Activated naive CD4-positive, alpha-beta T cell treated with anti-CD3 and anti-CD28 coated beads, Interleukin-2, amount 50 U/mL, for 72 hours (primary cell): ENCODE measurements at places on chromosomes 11 and 22. TPM values are rescaled to one million over a fixed set of nuclear protein-coding genes. Genes with fewer than 3 reads are reported as not detected.

Gene PLEKHB1
- total RNA-seq, result 19.9 TPM

GRCh38 chr11:122601141-122602125, 54.1 kb upstream of the UBASH3B start:
- no peak for DNase-seq

- no peak for DNase-seq
Observed at GRCh38 chr11:36088266-36088972, 144.6 kb downstream of the LDLRAD3 start.

DNA sequence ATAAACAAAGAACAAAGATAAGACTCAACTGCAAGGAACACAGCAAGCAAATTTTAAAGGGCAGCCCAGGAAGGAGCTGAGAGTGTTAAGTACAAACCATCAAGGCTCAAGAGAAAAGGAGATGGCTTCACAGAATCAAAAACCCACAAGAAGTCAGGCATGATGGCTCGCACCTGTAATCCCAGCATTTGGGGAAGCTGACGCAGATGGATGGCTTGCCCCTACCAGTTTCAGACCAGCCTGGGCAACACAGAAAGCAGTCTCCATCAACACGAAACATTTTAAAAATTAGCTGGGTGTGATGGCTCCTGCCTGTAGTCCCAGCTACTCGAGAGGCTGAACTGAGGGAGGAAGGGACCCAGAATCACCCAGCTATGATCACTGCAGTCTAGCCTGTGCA, 32.6 kb downstream of the MAPK1 start:
- DNase-seq, result no peak

DNA sequence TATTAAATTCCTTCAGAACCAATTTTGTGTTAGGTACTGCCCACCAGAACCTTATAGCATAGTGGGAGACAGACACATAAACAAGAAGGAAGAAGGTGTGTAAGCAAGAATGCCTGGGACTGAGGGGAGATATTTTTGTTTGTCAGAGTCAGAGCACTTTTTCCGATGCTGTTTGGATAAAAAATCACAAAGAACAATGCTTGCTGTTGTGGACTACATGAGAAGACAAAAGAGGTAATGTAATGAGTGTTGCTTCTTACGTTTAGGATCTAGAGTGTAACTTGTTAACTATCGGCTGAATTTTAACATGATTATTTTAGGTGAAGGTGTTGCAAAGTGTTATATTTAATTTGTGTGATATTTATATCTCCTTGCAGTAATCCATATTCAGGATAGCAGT, 84.9 kb downstream of the ATM start:
- DNase-seq, result no peak

- DNase-seq, result no peak
Observed at GRCh38 chr22:48603621-48604320, 1223.9 kb downstream of the BRD1 start.

- DNase-seq, result no peak
Observed at GRCh38 chr11:69052343-69053168, 3.8 kb downstream of the TPCN2 start.

DNA sequence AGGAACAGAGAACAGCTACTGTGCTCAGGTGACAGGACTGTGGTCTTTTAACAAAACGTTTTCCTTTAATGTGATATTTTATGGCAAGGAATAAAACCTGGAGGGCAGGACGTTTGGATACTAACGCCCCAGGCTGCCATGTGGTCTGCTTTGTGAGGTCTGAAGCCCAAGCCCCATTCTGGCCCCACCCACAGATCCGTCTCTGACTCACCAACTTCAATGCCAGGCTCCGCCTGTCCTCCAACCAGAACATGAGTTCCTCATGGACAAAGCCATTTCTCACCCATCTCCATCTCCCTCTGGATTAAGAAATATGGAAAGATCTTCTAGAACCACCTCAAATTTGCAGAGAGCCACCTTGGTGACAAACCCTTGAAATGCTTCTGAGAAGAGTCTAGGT, 148.8 kb downstream of the CRYBB2 start:
- no peak for DNase-seq

DNA sequence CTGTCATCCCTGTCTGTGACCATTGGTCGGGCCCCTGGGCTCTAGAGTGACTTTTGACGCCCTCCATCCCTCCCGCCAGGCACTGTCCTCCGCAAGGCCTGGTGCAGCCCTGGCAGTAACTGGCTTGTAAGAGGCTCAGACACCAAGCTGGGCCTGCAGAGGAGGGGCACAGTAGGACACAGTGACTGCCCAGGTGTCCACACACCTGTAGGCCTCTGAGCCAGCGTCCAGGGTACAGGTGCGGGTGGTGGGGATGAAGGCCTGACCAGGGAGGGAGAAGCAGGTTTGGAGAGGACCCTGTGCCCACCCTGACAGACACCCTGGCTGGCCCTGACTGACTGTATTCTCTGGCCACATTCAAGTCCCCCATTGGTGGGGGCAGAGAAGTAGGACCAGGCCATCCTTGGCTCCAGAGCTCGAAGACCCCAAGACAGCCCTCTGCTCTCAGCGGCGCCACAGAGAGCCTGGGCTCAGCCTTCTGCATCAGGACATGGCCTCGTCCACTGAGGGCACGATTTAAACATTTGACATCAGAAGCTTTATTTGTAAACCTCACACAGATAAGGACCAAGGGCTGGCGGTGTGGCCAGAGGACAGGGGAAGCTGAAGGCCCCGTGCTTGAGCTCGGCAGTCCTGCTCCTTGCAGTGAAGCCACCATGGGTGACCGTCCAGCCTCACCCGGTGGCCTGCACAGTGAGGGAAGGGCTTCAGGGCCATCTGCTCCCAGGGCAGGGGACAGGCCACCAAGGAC, 31.4 kb downstream of the PPIL2 start:
- DNase-seq, result no peak

GRCh38 chr22:49086606-49087157, 741.0 kb downstream of the BRD1 start:
- DNase-seq, result no peak

GRCh38 chr11:78210000-78210608, 21.4 kb downstream of the USP35 start:
- no peak for DNase-seq

DNA sequence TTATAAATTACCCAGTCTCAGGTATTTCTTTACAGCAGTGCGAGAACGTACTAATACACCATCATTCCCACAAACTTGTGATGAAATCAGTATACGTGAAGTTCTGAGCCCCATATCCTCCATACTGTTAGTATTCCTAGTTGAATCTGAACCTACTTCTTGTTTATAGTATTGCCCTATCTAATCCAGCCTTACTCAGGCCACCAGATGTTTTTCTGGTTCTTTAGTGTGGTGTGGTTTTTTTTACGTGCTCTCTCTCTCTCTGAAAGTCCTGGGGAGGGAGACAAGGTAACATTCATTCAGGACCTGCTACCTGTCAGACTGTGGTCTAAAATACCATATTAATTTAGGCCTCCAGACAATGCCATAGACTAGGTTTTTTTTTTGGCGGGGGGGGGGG, 47.6 kb upstream of the TEAD1 start:
- no peak for DNase-seq
